Ascending aorta (tissue), 2 donors: ENCODE measurements at places on chromosomes 16 and 17. TPM values are rescaled to one million over a fixed set of nuclear protein-coding genes. Genes with fewer than 3 reads are reported as not detected.

GFAP gene
- 1.7 TPM for total RNA-seq

UMOD gene
- total RNA-seq, result not detected

EFCAB5 gene
- 1.1 TPM for total RNA-seq

RNF227 gene
- 0.32 TPM for total RNA-seq
